Left forelimb (tissue), 1 donor: ENCODE measurements at places on chromosomes 5 and 9.

- no peak for DNase-seq
Observed at GRCh38 chr5:9564752-9565151, 18.9 kb upstream of the SEMA5A start.

DNA sequence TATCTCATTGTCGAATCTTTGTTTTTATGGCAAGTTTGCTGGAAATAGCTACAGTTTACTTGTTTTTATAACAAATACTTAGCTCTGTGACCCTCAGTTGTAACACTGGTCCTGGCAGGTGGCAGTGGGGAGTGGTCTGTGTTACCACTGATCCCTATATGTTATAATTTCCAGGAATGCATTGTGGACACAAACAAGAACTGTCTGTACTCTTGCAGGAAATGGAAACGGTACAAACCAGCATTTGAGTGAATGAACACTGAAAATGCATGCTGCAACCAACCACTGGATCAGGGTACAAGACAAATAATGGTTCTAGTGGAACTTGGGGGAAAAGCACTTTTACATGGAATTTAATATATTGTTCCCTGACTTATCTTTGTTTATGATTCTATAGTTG is 66.5 kb upstream of the PJA2 start:
- DNase-seq = no peak

DNA sequence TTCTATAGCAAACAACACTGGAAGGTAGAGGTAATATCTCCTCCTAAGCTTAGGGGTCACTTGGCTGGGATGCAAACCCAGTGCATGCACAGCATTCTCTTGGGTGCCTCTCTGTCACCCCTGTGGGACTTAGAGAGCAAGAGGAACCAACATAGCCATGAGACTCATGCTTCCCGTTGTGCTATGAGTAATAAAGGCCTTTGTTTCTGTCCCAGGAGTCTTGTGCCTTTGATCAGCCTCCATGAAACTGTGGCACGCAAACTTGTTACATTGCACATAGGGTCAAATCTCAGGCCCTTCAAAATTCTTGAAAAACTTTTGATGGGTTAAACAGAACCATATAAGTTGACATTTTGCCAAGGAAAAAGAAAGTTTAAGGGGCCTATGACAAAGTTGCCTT is 272.8 kb downstream of the TAF11L14 start:
- DNase-seq = no peak

- DNase-seq = no peak
Observed at GRCh38 chr5:595285-595875, 16.8 kb upstream of the CEP72 start.

- DNase-seq = no peak
Observed at GRCh38 chr5:102691434-102691833, 63.7 kb upstream of the PAM start.

- DNase-seq = no peak
Observed at GRCh38 chr5:170769246-170769645, 14.3 kb upstream of the GABRP start.

DNA sequence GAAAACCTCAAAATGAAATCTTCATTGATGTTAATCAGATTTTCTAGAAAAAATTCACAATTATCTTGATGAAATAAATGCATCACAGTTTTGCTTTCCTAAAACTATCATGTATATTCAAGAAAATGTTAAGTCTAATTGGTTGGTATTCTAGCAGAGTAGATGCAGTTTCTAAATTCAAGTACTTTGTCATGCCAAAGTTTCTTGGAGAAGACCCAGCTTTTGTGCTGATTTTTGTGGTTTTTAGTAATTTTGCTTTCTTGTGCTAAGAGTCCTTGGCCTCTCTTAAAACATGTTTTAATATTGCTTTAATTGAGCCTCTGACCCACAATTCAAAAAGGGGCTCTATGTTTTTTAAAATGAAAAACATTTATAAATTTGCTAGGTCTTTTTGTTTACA is 924.8 kb upstream of the PTPRD start:
- DNase-seq = no peak

DNA sequence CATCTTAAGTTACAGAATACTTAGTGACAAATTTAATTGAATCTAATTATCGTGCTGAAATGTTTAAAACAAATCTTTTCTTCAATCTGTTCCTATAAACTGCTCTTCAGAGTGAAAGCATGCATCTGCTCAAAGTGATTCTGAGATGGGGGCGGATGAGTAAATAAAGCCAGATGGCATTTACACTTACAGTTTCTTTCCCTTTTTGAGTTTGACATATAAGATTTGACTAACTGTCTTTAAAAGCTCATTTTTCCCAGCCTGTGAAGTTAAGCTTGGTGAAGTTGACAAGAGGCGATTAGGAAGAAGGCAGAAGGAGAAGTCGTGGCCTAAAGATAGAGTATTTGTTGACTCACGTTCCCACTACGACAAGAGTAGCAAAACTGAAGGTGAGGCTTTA is 137.4 kb downstream of the LPAR1 start:
- DNase-seq = no peak
